ENCODE measurements at places on chromosomes 6 and 20. TPM values are rescaled to one million over a fixed set of nuclear protein-coding genes. Genes with fewer than 3 reads are reported as not detected.
A peak's percentile ranks its signal among the peaks of the same experiment; 100 is the strongest.

DNA sequence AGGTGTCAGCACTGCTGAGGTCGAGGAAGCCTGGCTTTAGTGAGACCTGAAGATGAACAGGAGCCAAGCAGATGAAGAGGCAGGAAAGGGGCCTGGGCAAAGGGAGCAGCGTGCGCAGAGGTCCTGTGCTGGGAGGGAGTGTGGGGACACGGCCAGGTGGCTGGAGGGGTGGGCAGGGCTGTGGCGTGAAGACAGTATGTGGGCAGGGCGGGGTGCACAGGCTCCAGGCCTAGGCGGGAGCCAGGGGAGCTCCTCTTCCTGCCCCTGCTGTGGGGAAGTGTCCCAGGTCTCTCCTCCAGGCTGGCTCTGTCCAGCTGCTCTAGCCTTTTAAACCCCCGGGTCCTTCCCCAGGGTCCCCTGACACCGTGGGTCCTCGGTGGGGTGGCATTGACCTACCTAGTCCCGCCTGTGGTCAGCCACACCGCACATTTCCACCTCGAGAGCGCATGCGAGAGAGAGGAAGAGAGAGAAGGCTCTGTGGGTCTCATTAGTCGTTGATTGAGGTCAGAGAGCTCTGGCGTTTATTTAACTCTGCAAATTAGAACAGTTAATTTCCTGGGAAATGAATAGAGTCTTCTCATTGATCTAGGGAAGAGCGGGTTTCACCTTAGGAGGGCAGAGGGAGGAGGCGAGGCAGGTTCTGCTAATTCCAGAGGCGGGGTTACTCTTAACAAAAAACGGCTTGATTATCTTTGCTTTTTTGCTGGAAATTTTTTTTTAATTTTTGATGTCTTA is 68.8 kb downstream of the CDH4 start:
- DNase-seq: no peak

DNA sequence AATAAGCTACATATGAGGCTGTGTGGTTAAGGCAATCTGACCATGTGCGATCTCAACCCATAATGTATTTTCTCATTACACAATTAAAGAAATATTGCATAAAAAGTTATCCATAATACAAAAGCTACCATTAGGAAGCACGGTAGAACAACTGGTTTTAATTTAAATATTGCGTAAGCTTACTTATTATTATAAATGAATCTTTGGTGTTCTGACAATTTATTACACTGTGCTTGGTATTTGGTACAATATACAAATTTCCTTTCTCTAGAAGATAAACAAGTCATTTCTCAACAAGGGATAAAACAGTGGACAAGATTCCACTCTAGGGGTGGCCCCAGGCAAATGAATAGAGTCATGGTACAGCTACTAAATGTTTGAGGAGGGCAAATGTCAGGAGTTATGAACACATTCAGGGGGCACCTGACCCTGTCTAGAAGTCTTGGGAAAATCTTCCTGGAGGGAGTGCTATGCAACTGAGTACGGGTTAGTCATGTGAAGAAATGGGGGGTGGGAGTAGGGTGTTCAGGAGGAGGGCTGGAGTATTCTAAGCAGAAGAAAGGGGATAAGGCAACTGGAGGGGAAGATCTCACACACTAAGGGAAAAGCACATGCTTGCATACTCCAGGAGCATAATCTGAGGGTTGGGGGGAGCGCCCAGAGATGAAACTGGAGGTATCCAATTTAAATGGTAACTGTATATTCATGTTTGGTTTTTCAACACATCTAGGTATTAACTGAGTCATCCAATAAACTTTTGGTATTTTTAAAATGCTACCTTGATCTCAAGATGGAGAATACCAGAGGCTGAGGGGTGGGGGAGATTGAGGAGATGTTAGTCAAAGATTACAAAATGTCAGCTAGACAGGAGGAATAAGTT is 296.9 kb upstream of the SGK1 start:
- DNase-seq: no peak

DNA sequence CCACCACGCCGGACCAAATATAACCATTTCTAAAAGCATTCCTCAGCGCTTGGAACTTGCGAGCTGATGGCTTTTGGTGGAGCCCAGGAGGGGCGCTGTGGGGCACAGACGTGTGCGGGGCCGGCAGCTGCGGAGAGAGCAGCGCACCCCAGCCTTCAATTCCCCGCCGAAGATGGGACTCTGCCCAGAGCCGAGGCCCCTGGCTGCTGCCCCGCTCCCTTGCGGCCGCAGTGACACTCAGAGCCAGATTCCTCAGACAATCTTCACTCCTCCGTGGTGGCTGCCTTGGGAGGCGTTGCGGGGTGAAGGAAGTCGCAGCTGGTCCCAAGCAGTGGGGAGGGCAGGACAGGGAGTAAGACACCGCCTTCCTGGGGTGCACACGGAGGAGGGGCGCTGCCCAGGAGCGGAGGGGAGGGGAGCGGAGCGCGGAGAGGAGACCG is 87.7 kb downstream of the TMEM242 start:
- no peak for DNase-seq

GRCh38 chr20:51184289-51184688 is 161.4 kb upstream of the KCNG1 start:
- DNase-seq: no peak

- DNase-seq: no peak
These were observed 14.1 kb upstream of the SPDEF start for GRCh38 chr6:34570066-34570833.

DNA sequence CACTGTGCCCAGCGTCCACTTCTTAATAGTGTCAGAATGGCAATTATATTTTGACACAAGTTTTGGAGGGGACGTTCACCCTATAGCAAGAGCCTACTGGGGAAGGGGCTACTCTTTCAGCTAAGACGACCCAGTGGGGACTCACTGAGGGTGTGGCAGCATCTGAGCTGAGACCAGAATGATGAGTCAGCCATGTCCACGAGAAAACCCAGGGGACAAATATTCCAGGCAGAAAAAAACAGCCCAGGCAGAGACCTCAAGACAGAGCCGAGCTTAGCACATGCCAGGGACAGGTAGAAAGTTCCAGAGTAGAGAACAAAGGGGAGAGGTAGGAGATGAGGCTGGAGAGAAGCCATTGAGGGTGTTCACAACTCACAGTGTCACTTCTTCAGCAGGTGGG is 11.2 kb downstream of the CNBD2 start:
- no peak for DNase-seq

DNA sequence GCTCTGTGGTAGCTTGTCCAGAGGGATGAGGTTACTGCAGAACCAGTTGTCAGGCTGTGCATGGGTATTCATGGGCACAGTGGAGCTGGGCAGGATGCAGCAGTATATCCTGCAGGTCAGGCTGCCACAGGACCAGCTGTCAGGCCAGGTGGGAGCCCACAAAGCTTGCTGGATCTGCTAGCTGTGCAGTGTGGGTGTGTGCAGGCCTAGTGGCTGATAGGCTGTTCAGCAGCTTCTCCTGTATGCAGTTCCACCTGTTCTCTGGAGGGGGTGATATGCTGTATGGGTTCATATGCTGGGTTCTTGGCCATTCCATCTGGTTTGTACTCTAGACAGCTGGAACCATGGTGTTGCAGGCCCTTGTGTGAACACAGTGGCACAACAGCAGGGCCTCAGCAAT is 40.6 kb upstream of the TPD52L1 start:
- no peak for DNase-seq

- DNase-seq: no peak
These were observed 60.7 kb upstream of the LTV1 start for GRCh38 chr6:143782481-143782880.

DNA sequence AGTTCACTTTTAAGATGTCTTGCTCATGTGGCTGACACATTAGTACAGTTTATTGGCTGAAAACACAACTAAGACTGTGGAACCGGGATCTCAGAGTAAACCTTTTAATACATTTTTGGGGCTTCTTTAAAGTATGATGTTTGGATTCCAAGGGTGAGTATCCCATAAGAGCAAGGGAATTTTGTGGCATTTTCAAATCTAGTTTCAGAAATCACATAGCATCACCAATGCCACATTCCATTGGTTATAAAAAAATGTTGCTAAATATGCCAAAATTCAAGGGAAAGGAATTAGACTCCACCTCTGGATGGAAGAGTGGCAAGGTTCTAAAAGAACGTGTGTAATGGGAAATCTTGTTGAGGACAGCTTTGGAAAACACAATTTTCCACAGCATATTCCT is 338.6 kb downstream of the COL12A1 start:
- no peak for DNase-seq

GRCh38 chr6:2305951-2306350 is 60.5 kb upstream of the GMDS start:
- no peak for DNase-seq

GRCh38 chr6:39818695-39819094 is 26.5 kb downstream of the DAAM2 start:
- DNase-seq: no peak

- DNase-seq: no peak
These were observed 23.9 kb upstream of the ASXL1 start for GRCh38 chr20:32333988-32334885.

DNA sequence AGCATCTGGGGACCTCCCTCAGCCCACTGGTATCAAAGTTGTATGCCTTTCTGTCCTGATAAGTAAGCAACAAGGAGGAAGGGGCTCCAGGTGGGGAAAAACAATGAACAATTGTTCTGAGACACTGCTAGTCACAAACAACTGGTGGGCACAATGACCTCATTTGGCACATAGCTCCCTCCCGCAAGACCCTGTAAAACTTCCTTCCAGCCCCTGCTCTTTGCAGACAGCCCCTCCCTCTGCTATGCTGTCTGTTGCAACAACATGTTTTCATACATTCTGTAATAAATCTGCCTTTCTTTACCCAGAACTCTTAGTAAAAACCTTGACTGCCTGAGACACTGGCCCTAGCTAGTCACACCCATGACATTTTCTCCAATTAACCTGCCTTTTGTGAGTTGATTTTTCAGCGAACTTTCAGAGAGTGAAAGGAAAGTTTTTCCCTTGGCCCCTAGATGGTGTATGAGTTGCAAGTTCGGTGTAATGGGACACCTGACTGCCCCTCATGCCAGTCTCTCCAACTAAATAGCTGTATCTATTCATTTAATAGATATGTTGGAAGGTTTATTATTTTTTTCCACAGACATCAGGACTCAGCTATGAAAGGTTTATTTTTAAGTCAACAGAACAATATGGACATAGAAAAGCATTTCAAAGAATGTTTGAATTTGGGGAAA is 142.3 kb upstream of the SLC22A16 start:
- DNase-seq: no peak

GRCh38 chr6:63272397-63272796 is 47.4 kb downstream of the LGSN start:
- DNase-seq: no peak

DNA sequence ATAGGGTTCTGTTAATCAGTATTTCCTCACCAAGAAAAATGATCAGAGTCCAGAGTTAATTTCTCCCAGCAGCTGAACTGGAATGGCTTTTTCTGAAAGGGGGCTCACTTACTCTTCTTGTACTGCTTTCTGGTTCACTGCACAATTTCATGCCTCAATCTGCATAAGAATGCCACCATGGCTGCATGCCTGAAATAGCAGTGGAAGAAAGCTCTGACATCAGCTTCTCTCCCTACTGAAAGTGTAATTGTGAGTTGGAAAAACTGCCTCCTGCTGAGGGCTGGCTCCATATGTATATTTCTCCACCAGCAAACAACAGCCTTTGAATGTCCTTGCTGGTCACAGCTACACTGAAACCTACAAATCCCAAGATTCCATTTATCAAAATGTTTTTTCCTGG is 1027.2 kb upstream of the GJE1 start:
- DNase-seq: no peak

GRCh38 chr20:10012464-10012863 is 22.3 kb upstream of the ANKEF1 start:
- no peak for DNase-seq

GRCh38 chr6:167130008-167130677 is 7.2 kb downstream of the CCR6 start:
- DNase-seq: no peak

- DNase-seq: no peak
These were observed 248.6 kb downstream of the ALDH8A1 start for GRCh38 chr6:134701301-134701700.

GRCh38 chr6:137637121-137637520 is 142.9 kb upstream of the OLIG3 start:
- DNase-seq: no peak

- no peak for DNase-seq
These were observed 228.9 kb downstream of the RNGTT start for GRCh38 chr6:88734544-88734943.

DNA sequence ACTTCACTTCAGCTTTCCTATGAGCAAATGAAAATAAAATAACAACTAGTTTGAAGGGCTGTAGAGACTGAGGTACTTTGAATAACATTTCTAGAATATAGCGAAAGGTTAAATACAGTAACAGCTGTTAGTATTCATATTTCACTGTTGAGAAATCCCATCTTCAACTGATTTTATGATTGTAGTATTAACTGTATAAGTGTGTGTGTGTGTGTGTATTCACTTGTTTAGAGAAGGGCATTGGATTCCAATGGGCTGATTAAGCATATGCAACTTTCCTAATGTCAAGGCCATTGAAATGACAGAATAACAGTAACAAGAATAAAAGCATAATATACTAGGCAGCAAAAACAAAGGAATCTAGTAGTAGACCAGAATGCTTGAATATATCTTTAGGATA is 957.5 kb upstream of the EPHA7 start:
- no peak for DNase-seq

DNA sequence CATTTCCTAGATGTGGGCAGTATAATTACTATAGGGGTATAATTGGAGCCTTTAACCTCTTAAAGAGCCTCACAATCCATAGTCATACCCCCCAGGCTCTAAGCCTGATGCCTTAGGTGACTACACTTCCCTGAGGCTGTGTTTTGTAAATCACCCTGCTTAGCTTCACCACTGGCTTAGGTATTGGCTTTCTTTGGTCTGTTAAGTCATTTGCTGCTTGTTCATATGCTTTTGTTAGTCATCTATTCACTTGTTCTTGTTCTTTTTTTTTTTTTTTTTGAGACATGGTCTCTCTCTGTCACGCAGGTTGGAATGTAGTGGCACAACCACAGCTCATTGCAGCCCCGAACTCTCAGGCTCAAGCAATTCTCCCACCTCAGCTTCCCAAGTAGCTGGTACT is 26.7 kb downstream of the KAT14 start:
- peak; percentile 30 for DNase-seq

CDS2 gene
- polyA plus RNA-seq: 52.6 TPM

PTCHD4 gene
- 0.93 TPM for polyA plus RNA-seq

RAET1L gene
- 8.5 TPM for polyA plus RNA-seq

PLEKHG1 gene
- polyA plus RNA-seq: 3.1 TPM

MRPS18A gene
- 48.8 TPM for polyA plus RNA-seq

CLIC5 gene
- polyA plus RNA-seq: 0.09 TPM

VNN1 gene
- polyA plus RNA-seq: 1.5 TPM

DXO gene
- 10.4 TPM for polyA plus RNA-seq

ASXL1 gene
- 17.4 TPM for polyA plus RNA-seq

IRAK1BP1 gene
- 3.8 TPM for polyA plus RNA-seq
